ENCODE measurements at places on chromosomes 1 and 21.

- DNase-seq, result no peak
Observed at GRCh38 chr1:23422941-23423340, 1.6 kb downstream of the TCEA3 start.

GRCh38 chr1:45002650-45003645, 8.2 kb downstream of the HECTD3 start:
- no peak for DNase-seq

GRCh38 chr21:18138507-18138906, 106.1 kb upstream of the CHODL start:
- DNase-seq, result no peak

DNA sequence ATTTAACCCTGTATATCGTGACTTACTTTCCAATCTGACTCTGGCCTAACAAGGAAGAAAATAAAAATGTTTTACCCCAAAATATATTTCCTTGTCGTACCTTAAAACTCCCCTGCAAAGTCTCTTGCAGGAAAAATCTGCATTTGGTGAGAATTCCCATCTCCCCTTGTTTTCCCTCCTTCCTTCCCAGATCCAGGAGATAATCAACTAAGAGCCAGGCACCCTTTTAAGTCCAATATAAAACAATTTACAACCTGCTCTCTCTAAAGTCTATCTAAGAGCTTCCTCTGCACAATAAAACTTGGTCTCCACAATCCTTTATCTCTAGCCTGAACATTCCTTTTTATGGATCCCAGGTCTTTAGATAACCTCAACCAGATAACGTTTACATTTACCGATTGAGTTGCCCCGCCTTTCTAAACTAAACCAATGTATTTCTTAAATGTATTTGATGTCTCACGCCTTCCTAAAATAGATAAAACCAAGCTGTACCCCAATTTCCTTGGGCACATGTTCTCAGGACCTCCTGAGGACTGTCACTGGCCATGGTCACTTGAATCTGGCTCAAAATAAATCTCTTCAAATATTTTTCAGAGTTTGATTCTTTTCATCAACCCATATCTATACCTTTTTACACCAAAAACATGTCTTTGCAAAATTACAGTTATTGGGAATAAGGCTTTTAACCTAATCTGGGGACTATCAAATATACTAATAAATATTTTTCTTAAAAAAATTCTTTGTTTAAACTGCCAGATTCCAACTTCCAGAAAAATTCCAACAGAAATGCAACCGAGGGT, 993 bp downstream of the DDX59 start:
- DNase-seq, result no peak

- DNase-seq, result no peak
Observed at GRCh38 chr1:173149887-173150286, 57.2 kb downstream of the TNFSF4 start.

DNA sequence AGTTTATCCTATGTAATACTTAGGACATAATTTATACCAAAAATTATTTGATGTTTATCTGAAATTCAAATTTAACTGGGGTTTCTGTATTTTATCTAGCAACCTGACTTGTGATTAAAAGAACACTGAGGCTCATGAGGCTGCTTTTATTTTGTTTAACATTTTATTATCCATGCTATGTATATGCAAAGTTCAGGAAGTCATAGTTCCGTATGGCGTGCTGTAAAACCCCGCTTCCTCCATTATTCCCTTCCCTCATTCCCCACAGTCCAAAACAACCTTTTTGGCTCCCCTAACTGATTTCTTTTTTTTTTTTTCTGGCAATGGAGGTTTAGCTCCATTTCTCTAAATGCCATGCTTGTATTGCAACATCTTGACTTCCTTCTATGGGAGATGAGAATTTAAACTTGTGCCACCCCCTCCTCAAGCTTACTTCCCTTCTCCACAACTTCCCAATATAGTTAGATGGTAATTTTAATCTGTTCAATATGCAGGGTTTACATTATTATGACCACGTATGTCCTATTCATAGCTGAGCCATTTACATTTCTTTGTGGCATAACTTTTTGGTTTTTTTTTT, 138.0 kb upstream of the DNAH14 start:
- DNase-seq, result no peak

DNA sequence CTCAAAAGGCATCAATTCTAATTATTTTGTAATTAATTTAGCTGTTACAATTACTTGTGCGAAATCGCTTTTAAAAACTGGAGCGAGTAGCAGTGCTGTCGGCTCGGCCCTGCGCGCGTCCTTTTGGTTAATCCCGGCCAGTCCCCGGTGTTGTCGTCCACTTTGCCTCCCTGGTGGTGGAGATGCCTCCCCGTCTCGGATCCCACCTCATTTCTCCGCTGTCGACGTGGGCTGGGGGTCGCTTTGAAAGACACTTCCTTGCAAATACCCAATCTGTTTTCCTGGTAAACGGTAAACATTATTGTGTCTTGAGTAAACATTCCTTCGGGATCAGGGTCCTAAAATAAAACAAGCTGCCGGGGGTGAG, 3.7 kb downstream of the FOXD3 start:
- peak; percentile 68 for DNase-seq

DNA sequence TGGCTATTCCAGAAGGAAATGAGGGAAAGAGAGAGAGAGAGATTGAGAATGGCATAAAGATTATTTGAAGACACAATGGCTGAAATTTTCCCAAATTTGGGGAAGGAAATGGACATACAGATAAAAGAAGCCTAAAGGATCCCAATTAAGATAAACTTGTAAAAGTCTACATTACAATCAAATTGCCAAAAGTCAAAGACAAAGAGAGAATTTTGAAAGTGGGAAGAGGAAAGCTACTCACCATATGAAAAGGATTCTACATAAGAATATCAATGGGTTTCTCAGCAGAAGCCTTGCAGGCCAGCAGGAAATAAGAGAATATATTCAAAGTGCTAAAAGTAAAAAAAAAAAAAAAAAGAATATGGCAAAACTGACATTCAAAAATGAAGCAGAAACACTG, 233.0 kb upstream of the NFIA start:
- DNase-seq, result no peak

All from neural progenitor cell (in vitro differentiated cells).